ENCODE measurements at places on chromosomes 7 and 10.

- no peak for DNase-seq
Measured at GRCh38 chr7:124444696-124445480, 320.7 kb downstream of the GPR37 start.

GRCh38 chr7:157384301-157384700, 47.5 kb downstream of the DNAJB6 start:
- DNase-seq: no peak

DNA sequence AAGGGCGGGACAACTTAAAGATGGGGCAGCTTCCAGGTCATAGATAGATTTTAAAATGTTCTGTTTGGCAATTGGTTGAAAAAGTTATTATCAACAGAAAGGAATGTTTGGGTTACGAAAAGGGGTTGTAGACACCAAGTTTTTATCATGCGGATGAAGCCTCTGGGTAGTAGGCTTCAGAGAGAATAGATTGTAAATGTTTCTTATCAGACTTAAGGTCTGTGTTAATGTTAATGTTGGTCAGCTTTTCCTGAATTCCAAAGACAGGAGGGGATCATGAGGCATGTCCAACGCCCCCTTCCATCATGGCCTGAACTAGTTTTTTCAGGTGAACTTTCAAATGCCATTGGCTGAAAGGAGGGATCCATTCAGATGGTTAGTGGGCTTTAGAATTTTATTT, 84.2 kb upstream of the KIF5B start:
- no peak for DNase-seq

GRCh38 chr10:411603-412002, 276.3 kb downstream of the ZMYND11 start:
- no peak for DNase-seq

- DNase-seq: no peak
Measured at GRCh38 chr10:96614515-96614914, 27.7 kb upstream of the TM9SF3 start.

GRCh38 chr7:29592866-29593265, 29.2 kb downstream of the PRR15 start:
- no peak for DNase-seq

- DNase-seq: peak; percentile 25
Measured at GRCh38 chr7:4610768-4611467, 71.2 kb upstream of the FOXK1 start.

DNA sequence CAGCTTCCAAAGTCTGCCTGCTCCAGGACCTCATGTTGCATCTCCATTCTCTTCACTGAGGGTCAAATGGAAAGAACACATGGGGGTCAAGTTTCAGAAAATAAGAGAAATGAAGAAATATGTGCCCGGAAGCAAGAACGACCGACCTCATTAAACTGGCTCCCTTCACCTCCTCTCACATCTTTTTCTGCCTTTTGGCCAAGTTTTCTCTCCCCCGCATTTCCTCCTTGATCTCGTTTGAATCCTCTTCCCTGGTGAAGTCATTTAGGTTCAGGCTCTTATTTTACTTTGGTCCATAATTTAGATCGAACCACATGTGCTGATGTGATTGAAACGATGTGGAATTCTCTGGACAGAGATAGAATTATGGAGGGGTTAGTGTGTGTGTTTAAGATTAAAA, 44.2 kb downstream of the EGFR start:
- no peak for DNase-seq

DNA sequence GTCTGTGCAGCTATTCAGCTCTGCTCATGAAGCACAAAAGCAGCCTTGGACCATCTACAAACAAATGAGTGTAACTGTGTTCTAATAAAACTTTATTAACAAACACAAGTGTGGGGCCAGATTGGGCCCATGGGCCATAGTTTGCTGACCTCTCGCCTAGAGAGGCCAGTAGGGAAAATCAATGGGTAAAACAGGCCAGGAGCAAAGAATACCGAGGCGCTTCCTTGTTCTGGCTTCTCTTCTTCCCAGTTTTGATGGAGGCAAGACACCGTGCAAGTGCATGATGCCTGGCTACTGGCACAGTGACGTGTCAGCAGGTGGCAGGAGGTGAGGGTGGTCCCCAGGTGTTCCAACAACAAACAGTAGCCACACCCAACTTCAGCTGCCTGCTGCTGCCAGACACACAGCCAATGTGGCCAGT, 94.3 kb upstream of the SDK1 start:
- no peak for DNase-seq

DNA sequence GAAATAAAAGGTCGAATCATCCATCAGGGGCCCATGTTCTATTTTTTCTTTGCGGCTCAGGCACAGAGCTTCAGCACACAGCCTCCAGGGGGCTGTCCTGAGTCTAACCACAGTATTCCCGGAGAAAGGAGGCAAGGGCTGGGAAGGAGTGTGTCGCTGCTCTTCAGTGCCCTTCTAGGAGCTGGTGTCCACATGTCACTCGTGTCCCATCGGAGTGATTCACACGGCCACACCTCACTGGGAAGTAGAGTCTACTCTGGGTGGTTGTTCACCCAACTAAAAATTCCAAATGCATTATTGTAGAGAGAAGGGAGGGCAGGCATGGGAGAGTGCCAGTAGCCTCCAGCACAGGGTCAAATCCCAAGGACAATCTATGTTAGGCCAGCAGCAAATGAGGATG, 114.8 kb upstream of the LANCL2 start:
- DNase-seq: no peak

- no peak for DNase-seq
Measured at GRCh38 chr7:1418505-1419309, 40.6 kb downstream of the MICALL2 start.

DNA sequence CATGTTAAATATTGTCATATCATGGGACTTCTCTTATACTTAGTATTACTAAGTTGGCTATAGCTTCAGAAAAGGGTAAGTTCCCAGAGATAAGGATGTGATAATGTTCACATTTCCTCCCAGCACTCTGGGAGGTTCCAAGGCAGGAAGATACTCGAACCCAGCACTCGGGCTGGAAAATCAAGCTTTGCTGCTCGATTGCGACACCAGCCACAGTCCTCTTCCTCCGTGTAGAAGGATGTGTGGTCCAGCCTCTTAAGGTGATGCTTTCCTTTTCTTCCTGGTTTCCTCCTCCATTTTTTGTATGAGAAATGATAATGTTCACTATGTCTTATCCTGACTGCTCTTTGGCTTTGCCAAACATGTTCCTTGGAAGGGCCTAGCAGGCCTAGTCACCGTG, 3.2 kb downstream of the BMS1 start:
- no peak for DNase-seq

DNA sequence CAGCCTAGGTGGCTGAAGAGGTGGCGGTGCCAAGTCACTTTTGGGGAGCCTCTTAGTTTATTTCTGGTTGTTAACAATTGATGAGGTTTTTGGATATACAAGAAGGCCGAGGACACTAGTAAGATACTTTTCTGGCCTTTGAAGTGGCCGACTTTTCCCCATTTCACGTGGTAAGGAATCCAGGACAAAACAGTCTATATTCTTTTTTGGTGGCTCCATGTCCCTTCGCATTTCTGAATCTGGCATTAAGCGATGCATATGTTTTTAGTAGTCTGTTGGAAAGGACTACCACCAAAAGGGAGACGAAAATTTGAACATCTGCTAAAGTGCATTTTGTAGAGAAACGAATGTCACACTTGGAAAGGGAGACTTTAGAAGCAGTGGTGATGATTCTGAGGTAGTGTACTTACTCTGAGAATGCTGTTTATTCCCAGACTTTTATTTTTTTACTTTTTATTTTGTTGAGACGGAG, 1.5 kb downstream of the MLLT10 start:
- DNase-seq: no peak

DNA sequence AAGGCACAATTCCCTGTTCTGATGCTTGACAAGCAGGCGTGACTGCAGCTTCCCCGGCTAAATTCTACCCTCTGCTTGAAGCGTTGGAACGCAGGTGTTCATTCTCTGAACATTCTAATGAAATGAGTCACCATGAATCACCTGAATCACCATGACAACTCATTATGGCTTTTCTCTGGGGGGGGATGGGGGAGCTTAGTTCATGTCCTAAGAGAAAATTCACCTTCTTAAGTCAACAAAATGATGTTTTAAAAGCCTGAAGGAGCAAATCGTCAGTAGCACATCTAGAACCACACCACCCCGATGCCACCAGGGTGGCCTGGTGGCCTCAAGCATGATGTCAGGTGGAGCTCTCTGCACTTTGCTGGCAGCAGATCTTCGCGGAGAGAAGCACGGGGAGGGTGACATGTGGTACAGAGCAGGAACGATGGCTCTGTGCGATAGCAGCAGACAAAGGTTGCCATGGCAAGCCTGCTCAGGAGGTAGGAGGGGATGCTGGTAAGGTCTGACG, 33.7 kb downstream of the DDC start:
- no peak for DNase-seq
